ENCODE measurements at places on chromosomes 4 and X.

DNA sequence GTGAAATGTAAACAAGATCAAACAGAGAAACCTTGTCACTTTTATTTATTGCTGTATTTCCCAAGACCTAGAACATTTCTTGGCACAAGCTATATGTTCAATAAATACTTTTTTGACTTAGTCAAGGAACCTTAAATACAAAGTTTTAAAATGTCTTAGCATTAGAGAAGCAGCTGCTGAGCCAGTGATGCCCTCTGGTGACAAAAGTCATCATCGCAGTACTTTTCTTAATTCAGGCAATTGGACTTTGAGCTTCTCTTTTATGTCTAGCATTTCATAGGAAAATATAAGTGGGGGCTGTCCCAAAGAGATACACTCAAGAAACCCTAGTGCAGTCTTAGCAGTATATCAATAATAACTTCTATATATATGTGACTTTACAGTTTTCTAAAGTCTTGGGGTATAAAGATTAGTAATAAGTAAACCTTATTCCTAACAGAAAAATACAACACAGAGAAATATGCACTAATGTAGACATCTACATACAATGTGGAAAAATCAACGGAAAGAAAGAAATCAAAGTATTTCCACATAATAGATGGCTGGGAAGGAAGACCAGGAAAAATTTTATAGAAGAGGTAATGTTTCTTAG, 118.4 kb downstream of the DTHD1 start:
- DNase-seq, result peak; percentile 30

GRCh38 chr4:155342142-155342541, 34.6 kb downstream of the MAP9 start:
- DNase-seq, result no peak

DNA sequence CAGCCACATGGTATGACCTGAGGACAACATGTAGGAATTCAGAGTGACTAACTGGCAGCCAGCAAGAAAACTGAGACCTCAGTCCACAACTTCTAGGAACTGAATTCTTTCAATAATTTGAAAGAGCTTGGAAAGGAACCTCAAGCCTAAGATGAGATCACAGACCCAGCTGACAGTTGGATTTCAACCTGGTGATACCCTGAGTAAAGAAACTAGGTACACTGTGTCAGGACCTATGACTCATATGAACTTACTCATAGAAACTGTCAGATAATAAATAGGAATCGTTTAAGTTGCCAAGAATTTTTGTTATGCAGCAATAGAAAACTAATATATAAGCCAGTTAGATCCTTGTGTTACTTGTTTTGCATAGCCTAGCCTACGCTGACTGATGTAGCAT, 102.4 kb upstream of the DCAF12L1 start:
- no peak for DNase-seq

DNA sequence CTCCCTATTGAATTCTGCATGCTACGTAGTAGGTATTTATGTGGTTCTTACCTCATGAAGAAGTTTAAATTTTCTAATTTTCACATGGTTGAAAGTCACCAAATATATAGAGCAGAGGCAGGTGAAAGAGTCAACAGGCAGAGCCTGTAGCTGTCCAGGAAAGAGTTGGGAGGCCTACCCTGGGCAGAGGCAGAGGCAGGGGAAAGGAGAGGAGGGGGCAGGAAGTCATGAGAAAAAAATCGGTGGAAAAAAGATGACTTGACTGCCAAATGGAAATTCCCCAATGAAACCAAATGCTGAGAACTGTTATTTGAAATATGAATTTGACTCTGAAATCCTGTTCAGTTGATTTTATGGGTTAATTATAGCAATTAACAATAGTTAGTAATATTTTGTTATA, 23.1 kb upstream of the GPR34 start:
- no peak for DNase-seq

DNA sequence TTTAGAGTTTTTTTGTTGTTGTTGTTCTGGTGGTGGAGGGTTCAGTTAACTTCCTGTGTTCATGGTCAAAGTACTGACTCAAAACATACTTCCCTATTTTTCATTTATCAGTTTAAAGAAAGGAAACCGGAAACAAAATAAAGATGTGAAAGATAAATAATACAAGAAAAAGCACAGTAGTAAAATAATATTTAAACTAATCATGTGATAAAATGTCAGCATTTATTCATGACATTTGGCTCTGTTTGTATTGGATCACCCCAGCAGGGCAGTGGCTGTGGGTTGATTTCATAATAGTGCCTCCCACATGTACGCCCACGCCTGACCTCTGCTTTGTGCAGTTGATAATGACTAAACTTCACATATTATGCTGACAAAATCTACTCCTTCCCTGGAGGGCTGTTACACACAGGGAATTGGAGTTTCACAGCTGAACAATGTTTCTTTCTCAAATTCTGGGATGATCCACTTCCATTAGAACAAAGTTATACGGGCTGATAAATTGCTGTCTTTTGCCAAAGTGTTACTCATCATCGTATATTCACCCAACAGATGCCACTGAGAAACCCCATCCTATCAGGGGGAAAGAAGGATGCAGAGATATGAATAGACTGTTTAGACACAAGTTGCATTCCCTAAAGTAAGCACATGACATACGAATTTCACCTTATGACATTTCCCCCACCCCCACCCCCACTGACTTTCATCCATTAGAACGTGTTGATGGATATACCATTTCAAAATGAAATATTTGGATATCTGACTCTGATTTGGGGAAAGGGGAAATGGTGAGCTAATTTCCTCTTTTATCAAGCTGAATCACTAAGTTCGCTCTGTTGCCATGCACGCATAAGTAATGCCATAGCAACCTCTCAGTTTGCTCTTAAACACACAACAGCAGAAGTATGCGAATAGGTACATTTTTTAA, 48.3 kb downstream of the AMELX start:
- DNase-seq, result peak; percentile 82

- DNase-seq, result no peak
These were observed 41.8 kb downstream of the RPS6KA3 start for GRCh38 chrX:20224814-20225487.

DNA sequence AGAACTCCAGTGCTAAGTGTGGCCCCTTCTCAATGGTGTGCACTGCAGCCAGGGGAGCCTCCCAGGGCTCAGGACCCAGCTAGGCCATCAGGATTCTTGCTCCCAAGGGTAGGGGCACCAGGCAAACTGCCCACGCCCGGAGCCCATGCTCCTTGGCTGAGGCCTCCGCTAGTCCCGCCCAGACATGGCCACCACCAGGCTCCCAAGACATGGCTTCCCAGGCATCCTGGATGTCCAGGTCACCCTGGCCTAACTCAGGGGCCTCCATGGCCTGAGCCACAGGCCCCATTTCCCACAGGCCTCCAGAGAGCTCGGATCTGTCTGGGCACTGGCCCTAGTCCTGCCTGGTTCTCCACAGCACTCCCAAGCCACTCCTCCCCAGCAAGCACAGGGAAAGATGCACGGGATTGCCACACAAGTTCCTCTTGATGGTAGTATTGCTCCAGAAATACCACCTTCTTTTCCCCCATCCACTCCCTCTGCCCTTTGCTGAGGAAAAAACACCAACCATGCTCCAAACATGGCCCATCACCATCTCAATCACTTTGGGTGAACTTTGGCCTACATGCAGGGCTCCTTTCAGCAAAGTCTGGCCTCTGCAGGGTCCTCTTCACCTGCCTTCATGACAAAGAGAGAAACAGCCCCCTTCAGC, 274.7 kb upstream of the AGTR2 start:
- no peak for DNase-seq

GRCh38 chr4:185950891-185951290, 118.1 kb upstream of the TLR3 start:
- DNase-seq, result no peak
